ENCODE measurements at places on chromosomes 5 and 9.

DNA sequence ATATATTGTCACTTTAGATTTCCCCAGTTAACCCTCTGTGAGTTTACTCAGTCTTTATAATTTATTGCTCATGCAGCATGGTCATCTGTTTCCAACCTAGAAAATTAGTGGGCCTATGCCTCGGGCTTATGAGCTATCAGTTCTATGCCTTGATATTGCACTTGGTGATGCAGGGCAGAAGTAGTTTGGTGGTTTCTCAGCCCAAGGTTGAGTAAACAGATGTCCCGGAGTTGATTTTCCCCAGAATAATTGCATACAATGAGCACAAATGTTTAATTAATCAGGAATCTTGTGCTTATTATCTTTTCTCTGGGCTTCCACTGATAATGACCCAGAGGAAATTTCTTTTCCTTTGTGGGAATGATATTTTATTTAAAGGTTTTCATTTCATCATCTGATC lies 474.0 kb downstream of the CCDC171 start:
- DNase-seq, result no peak

GRCh38 chr5:169350016-169350415 lies 49.1 kb upstream of the SLIT3 start:
- DNase-seq, result no peak

DNA sequence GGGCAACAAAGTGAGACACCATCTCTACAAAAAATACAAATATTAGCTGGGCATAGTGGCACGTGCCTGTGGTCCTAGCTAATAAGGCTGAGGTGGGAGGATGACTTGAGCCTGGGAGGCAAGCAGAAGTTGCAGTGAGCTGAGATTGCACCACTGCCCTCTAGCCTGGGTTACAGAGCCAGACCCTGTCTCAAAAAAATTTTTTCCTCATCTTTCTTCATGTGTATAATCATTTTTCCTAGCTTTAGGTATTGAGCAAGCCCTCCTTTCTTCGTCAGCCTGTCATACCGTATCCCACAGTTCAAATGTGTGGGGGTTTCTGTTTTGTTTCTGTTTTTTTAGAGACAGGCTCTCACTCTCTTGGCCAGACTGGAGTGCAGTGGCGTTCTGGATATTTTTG lies 41.3 kb downstream of the EHMT1 start:
- no peak for DNase-seq

- DNase-seq, result no peak
Observed at GRCh38 chr5:86757824-86758223, 140.1 kb downstream of the COX7C start.

- DNase-seq, result no peak
Observed at GRCh38 chr9:94081435-94081834, 2.8 kb upstream of the PTPDC1 start.

GRCh38 chr9:92360083-92360482 lies 34.3 kb downstream of the CENPP start:
- DNase-seq, result no peak

- DNase-seq, result peak; percentile 9
Observed at GRCh38 chr9:116112236-116112635, 41.4 kb upstream of the PAPPA start.

Data from AML-193 (cell line).